Bronchial smooth muscle cell (primary cell): ENCODE measurements at places on chromosomes 3 and 15. TPM values are rescaled to one million over a fixed set of nuclear protein-coding genes. Genes with fewer than 3 reads are reported as not detected.

The STRIT1 gene
- not detected in 2 replicates for total RNA-seq

The DAZL gene
- not detected in 2 replicates for total RNA-seq

The CFAP100 gene
- total RNA-seq: not detected in 2 replicates

The ADAMTS17 gene
- total RNA-seq: 0.09 TPM in 1 of 2 replicates, not detected in the other

The INSYN1 gene
- 0.32 and 2.5 TPM in 2 replicates for total RNA-seq
